Naive thymus-derived CD4-positive, alpha-beta T cell (primary cell): ENCODE measurements at places on chromosomes 1 and 21. TPM values are rescaled to one million over a fixed set of nuclear protein-coding genes. Genes with fewer than 3 reads are reported as not detected.

DNA sequence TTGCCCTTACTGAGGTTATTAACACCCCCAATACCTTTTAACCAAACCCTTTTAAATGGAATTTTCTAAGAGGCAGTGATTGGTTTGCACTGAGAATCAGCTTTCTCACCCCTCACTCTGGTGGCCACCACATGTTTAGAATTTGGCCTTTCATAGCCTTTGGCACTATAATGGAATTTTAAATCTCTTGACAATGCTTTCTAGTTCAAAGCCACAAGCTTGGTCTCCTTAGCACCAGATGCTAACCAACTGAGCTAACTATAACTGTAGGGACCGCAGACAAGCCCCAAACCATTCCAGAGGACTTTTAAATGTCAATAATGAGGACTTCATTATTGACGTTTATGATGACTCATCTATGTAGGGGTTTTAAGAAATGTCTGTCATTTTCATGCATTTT is 238.7 kb upstream of the SNX7 start:
- no peaks in the 10 kb centered on the region for H3K4me1 ChIP-seq
- no peaks in the 10 kb centered on the region for H3K36me3 ChIP-seq
- no peak for DNase-seq
- H3K4me3 ChIP-seq, result no peak overlapping the region
- no peak overlapping the region for H3K27ac ChIP-seq

GRCh38 chr1:245694753-245695195 is 540.0 kb downstream of the KIF26B start:
- no peak overlapping the region for H3K27ac ChIP-seq
- H3K4me1 ChIP-seq, result no peaks in the 10 kb centered on the region
- H3K36me3 ChIP-seq, result no peaks in the 10 kb centered on the region
- no peak for DNase-seq
- H3K27me3 ChIP-seq, result no peaks in the 10 kb centered on the region
- H3K4me3 ChIP-seq, result no peak overlapping the region

DNA sequence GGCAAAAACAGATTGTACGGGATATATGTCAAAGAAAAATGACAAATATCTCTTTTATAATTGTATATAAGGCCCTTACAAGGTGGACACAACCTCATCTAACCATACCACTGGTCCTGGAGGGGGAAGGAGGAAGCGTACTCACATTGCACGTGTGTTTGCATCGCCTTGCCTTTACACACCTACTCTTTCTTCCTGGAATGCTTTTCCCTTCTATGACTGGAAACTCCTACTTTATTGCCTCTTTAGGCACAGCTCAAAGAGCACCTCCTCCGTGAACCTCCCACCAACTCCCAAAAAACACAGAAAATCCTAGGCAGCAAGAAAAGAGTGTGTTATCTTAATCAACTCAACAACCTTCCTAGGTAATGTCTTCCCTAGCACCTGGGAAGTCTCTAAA is 99.7 kb upstream of the LBR start:
- no peak for DNase-seq
- H3K27ac ChIP-seq, result no peak overlapping the region
- no peaks in the 10 kb centered on the region for H3K27me3 ChIP-seq
- H3K4me3 ChIP-seq, result no peak overlapping the region
- no peaks in the 10 kb centered on the region for H3K36me3 ChIP-seq

DNA sequence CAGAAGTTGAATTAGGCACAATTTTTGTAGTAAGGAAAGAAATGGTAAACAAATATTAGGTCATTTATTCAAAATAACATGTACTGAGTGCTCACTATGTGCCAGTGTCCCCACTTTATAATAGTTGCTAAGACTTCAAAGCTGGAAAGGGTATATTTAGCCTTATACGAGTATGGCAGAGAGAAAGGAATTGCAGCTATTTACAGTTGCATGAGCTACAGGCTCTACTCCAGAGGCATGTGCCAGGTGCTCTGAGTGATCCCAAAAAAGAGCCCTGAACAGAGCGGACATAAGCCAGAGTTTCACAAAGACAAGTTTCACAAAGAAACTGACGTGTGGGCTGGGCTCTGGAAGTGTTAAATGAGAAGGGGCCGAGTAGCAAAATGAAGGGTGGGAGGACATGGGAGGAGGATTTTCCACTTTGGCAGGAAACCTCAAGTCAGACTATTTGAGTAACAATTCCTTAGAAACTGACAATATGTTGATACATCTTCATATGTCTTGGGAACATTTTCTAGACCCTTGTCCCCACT is 40.9 kb downstream of the FASLG start:
- DNase-seq, result no peak
- H3K4me1 ChIP-seq, result peaks cover 87% of the 10 kb centered on the region

RORC gene
- 0.37 TPM for polyA plus RNA-seq

- no peak overlapping the region for H3K4me3 ChIP-seq
- no peaks in the 10 kb centered on the region for H3K4me1 ChIP-seq
These were observed 22.5 kb downstream of the WNT3A start for GRCh38 chr1:228029281-228029680.

GRCh38 chr1:200908191-200908868 is 13.6 kb downstream of the INAVA start:
- H3K27ac ChIP-seq, result no peak overlapping the region
- no peak overlapping the region for H3K4me3 ChIP-seq
- H3K4me1 ChIP-seq, result peaks cover 16% of the 10 kb centered on the region
- no peaks in the 10 kb centered on the region for H3K27me3 ChIP-seq
- H3K36me3 ChIP-seq, result no peaks in the 10 kb centered on the region

GRCh38 chr1:96358057-96358456 is 363.5 kb upstream of the PTBP2 start:
- H3K4me1 ChIP-seq, result no peaks in the 10 kb centered on the region
- no peak overlapping the region for H3K27ac ChIP-seq
- H3K4me3 ChIP-seq, result no peak overlapping the region
- no peaks in the 10 kb centered on the region for H3K36me3 ChIP-seq
- H3K27me3 ChIP-seq, result no peaks in the 10 kb centered on the region

GRCh38 chr1:64962441-64962840 is 3.9 kb downstream of the JAK1 start:
- no peaks in the 10 kb centered on the region for H3K27me3 ChIP-seq
- peak overlapping the region; percentile 29 for H3K4me3 ChIP-seq
- peaks cover 6% of the 10 kb centered on the region for H3K36me3 ChIP-seq

HHAT gene
- 0.84 TPM for polyA plus RNA-seq

DNA sequence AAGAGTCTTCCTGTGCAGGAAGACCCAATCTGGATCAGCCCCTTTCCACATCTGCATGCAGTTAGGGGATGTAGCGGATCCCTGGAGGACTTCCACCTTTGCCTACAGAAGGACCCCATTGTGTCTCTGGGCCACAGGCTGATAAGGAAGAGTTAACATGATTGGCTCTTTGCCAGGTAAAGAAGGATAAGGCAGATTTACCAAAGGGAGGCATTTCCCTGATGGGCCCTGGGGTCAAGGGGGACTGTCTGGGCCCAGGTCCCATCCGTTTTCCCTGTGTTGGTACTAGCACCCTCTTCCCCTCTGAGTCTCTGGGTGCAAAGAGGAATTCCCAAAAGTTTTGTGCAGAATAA is 29.1 kb downstream of the SLC26A9 start:
- no peaks in the 10 kb centered on the region for H3K36me3 ChIP-seq
- DNase-seq, result no peak
- no peak overlapping the region for H3K27ac ChIP-seq
- H3K4me1 ChIP-seq, result no peaks in the 10 kb centered on the region

GRCh38 chr21:44089001-44089911 is 17.9 kb upstream of the PWP2 start:
- no peaks in the 10 kb centered on the region for H3K27me3 ChIP-seq
- H3K4me3 ChIP-seq, result peak overlapping the region; percentile 40
- H3K27ac ChIP-seq, result peak overlapping the region; percentile 86
- no peaks in the 10 kb centered on the region for H3K36me3 ChIP-seq

- no peak overlapping the region for H3K4me3 ChIP-seq
- H3K27me3 ChIP-seq, result no peaks in the 10 kb centered on the region
- peaks cover 5% of the 10 kb centered on the region for H3K4me1 ChIP-seq
These were observed 23.0 kb downstream of the S100A10 start for GRCh38 chr1:151970626-151971025.

GRCh38 chr1:118913818-118914217 is 74.3 kb downstream of the TBX15 start:
- H3K27ac ChIP-seq, result no peak overlapping the region
- H3K4me3 ChIP-seq, result no peak overlapping the region
- H3K27me3 ChIP-seq, result no peaks in the 10 kb centered on the region
- DNase-seq, result no peak

- peak overlapping the region; percentile 80 for H3K27ac ChIP-seq
- H3K36me3 ChIP-seq, result no peaks in the 10 kb centered on the region
- DNase-seq, result no peak
- H3K4me1 ChIP-seq, result peaks cover 12% of the 10 kb centered on the region
These were observed 62.1 kb downstream of the FAAP20 start for GRCh38 chr1:2132222-2133038.

DNA sequence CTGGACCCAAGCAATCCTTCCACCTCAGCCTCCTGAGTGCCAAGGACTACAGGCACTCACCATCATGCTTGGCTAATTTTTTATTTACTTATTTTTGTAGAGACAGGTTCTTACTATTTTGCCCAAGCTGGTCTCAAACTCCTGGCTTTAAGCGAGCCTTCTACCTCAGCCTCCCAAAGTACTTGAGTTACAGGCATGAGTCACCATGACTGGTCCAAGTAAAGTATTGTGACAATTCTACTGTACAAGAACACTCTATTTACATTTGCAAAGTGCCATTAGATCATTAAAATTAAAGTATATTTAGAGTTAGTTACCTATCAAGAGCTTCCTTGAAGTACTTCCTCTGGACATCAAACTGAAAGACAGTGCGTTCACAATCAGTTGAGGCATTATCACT is 44.8 kb downstream of the NRDC start:
- no peaks in the 10 kb centered on the region for H3K27me3 ChIP-seq
- H3K27ac ChIP-seq, result no peak overlapping the region
- no peaks in the 10 kb centered on the region for H3K36me3 ChIP-seq
- H3K4me3 ChIP-seq, result no peak overlapping the region
- DNase-seq, result no peak
- no peaks in the 10 kb centered on the region for H3K4me1 ChIP-seq

DNA sequence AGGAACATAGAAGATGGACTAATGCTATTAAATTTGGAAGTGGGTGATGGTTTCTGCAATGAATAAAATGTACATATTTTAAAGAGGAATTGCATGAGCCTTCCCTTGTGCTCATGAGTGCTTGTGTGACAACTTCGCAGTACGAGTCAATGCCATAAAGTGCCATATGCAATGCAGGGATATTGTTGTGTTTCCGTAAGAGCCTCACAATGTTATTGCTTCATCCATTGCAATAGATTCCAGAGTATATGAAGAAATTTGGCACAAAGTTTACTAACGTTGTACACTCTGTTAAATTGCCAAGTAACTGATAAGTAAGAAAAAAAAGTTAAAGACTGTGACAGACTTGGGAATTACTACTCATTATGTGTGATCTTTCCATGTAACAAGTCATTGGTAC is 22.3 kb downstream of the BTG3 start:
- no peaks in the 10 kb centered on the region for H3K27me3 ChIP-seq
- H3K27ac ChIP-seq, result no peak overlapping the region
- no peak for DNase-seq
- H3K4me3 ChIP-seq, result no peak overlapping the region
- peaks cover 17% of the 10 kb centered on the region for H3K36me3 ChIP-seq
- no peaks in the 10 kb centered on the region for H3K4me1 ChIP-seq

GRCh38 chr21:30979054-30979453 is 59.2 kb downstream of the KRTAP19-8 start:
- H3K4me3 ChIP-seq, result peak overlapping the region; percentile 10
- H3K27ac ChIP-seq, result no peak overlapping the region
- DNase-seq, result no peak
- no peaks in the 10 kb centered on the region for H3K36me3 ChIP-seq

- DNase-seq, result peak; percentile 29
- no peaks in the 10 kb centered on the region for H3K36me3 ChIP-seq
- peaks cover 92% of the 10 kb centered on the region for H3K4me1 ChIP-seq
- H3K27ac ChIP-seq, result peak overlapping the region; percentile 59
- no peaks in the 10 kb centered on the region for H3K27me3 ChIP-seq
These were observed 11.2 kb downstream of the MEF2D start for GRCh38 chr1:156489166-156489934.

GRCh38 chr1:13583966-13584791 is 547 bp downstream of the PDPN start:
- H3K27ac ChIP-seq, result no peak overlapping the region
- DNase-seq, result no peak
- H3K4me1 ChIP-seq, result no peaks in the 10 kb centered on the region
- no peaks in the 10 kb centered on the region for H3K36me3 ChIP-seq
- H3K27me3 ChIP-seq, result peaks cover 3% of the 10 kb centered on the region
- no peak overlapping the region for H3K4me3 ChIP-seq

DNA sequence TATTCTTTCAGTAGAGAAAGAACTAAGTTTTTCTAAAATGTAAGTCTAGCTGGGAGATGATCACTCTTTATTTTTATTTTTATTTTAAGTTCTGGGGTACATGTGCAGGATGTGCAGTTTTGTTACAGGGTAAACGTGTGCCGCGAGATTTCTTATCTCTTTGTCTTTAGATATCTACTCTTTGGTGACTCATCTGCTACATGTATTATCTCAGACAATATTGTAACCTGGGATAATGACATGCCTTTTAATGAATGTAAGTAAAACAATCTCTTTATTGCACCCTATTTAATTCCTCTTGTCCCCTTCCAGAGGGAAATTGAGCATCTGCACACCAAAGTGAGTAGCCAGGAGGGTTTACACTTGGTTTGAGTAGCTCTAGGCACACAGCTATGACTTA is 9.4 kb downstream of the CR2 start:
- H3K4me1 ChIP-seq, result peaks cover 56% of the 10 kb centered on the region
- no peaks in the 10 kb centered on the region for H3K36me3 ChIP-seq
- no peak overlapping the region for H3K27ac ChIP-seq
- peaks cover 5% of the 10 kb centered on the region for H3K27me3 ChIP-seq
- no peak overlapping the region for H3K4me3 ChIP-seq

KRTAP10-12 gene
- not detected for polyA plus RNA-seq

DNA sequence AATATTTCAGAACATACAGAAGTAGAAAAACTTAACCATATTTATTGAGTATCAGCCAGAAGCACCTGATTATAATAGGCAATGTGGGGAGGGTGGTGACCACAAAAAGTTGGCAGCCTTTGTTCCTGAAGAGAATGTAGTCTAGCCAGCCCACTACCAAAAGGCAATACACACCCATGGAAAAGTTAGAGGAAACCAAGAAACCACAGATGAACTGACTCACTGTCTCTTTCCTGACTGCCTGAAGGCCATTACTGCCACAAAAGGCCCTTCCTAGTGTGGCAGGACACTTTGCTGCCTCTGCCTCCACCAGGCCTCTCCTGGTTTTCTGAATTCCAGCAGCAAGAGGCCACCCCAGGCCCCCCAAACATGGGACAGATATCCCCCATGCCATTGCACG is 14.6 kb upstream of the PROX1 start:
- H3K4me3 ChIP-seq, result no peak overlapping the region
- no peak overlapping the region for H3K27ac ChIP-seq
- H3K36me3 ChIP-seq, result no peaks in the 10 kb centered on the region
- no peak for DNase-seq
- no peaks in the 10 kb centered on the region for H3K4me1 ChIP-seq
